ENCODE measurements at places on chromosomes 16 and 17.

- DNase-seq: no peak
These were observed 19.3 kb upstream of the DNAH9 start for GRCh38 chr17:11578998-11579397.

DNA sequence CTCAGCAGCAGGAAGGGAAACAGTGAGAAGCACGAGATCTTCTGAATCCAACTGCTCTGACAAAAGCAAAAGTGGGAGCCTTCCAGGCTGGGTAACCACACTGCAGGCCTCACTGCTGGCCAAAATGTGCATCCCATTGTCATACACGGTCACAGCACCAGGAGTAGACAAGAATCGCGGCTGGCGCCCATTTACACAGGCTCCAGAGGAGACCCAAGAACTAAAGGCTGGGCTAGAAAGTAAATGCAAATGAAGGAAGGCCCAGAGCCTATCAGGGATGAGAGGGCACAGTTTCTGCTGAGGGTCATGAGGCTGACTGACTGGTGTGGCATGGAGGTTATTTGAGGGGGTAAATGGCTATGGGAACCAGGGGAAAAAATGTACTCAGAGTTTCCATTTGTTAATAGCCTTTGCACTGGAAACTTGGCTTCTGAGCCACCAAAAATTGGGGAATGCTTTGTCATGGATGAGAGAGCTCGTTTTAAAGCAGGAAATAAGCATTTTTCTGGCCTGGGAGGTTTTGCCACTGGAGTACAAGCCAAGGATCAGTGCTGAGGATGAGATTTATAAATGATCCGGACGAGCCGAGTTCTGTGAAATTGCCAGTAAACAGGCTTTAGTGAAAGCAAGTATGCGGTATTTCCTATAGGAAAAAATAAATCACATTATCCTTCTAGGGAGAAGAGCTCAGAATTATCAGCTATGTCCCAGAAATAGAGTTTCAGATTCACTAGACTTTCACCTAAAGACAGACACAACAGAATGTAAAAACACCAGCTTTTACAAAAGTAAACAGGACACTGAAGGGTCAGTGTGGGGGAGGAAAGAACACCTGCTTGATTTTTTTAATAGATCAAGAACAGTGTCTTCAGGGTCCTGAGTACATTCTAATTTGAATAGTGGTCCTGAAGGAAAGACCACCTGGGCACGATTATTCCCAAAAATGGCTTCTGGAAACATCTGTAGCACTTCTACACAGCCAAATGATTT lies 66.9 kb upstream of the GSG1L start:
- no peak for DNase-seq

DNA sequence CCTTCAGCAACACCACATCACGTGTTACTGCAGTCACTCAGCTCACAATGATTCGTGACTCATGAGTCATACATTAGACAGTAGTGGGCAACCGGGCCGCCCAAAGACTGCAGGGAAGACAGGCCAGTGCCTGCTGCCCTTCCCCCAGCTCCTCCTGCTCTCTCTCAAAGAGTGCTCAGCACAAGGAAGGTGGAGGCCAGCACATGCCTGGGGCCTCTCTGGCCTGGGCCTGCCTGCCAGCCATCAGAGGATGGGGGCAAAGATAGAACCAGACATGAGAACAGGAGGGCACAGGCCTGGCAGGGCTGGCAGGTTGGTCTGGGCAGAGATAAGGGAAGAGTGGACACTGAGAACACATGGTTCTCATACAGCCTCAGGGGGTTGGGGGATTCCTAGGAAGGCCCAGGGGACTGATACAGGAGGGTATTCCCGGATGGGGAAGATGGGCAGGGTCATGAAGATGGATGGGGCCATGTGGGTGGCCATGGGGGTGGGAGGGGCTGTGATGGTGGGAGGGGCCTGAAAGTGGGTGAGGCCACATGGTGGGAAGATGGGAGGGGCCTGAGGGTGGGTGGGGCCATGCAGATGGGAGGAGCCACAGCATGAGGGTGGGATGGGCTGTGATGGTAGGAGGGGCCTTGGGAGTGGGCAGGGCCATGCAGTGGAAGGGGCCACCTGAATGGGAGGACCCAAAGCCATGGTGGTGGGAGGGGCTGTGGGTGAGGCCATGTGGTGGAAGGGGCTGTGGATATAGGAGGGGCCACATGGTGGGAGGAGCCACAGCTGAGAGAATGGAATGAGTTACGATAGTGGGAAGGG lies 29.0 kb downstream of the KATNB1 start:
- DNase-seq: no peak

- no peak for DNase-seq
These were observed at the start of gene GGT6 for GRCh38 chr17:4560421-4560820. Gene GGT6 (minus strand): TSS chr17:4560577. CDS start chr17:4560521, 56 bp downstream.

GRCh38 chr17:47952171-47953021 lies 5.3 kb downstream of the PRR15L start:
- DNase-seq: no peak

DNA sequence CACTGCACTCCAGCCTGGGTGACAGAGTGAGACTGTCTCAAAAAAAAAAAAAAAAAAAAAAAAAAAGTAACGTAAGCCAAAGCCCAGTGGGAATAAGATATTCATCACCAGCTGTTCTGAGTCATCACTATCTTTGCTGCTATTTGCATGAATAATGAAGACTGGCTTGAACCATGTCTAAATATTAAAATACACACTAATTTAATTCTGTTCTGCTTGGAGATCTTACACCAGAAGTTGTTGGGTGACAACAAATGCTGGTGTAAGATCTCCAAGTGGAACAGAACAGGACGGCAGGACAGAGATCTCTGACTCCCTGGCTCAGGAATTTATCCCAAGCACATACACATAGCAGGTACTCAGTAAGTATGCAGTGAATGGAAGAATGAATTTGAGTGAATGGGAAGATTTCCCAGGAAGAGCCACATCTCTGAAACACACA lies 19.6 kb downstream of the DNAH17 start:
- DNase-seq: no peak

- DNase-seq: no peak
These were observed 7.8 kb upstream of the CD79B start for GRCh38 chr17:63939884-63940283.

GRCh38 chr17:50151937-50152547 lies 1.6 kb upstream of the PPP1R9B start:
- DNase-seq: peak; percentile 95

GRCh38 chr16:83781-84615 lies 6.0 kb downstream of the MPG start:
- DNase-seq: peak; percentile 69

DNA sequence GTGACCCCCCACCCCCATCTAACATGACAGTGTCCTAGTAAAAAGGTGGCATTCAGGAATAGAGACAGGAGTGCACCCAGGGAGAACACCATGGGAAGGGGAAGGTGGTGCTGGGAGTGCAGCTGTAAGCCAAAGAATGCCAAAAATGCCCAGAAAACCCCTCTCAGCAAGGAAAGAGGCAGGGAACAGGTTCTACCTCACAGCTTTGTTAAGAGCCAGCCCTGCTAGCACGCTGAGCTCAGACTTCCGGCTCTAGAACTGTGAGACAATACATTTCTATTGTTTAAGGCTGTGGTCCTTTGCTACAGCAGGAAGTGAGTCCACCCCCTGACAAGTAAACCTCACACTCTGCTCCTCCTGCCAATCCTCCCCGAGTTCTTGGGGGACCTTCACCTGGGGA lies 302.4 kb upstream of the N4BP1 start:
- DNase-seq: no peak
